EL (cell line): ENCODE measurements at places on chromosomes 4 and X.

GRCh38 chrX:146614663-146615478 is 194.7 kb upstream of the CXorf51B start:
- no peak for DNase-seq

DNA sequence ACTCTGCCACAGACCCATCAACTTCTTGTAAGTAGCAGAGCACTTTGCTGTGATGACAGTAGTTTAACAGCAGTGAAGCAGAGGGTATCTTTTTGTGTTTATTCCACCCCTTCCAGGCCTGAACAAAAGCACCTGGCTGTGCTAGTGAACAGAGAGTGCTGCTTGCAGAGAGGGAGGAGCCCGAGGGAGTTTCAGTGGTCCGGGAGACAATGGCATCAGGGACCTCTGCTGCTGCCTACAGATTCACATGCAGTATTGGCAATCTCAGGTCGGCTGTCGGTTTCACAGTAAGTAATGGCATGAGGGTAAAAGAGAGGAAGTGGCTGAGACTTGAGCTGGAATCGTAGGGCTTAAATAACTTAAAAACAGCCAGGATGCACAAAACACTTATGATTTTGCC is 755.8 kb downstream of the RPA4 start:
- no peak for DNase-seq

DNA sequence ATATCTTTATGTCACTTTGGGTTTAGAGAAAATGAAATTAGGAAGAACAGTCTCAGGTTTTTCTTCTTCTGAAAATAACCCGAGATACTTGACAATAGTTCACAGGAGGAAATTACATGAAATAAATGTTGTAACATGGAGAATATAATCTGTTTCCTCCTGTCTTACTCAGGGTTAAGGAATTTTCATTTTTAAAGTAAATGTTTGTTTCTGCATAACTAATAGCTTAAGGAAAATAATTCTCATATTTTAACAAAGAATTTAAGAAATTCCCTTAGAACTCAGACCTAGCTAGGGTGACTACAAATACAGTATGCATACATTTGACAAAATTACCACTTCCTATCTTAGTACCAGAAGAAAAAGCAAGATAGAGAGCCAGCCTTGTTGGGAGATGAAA is 17.2 kb upstream of the SPRY1 start:
- no peak for DNase-seq

DNA sequence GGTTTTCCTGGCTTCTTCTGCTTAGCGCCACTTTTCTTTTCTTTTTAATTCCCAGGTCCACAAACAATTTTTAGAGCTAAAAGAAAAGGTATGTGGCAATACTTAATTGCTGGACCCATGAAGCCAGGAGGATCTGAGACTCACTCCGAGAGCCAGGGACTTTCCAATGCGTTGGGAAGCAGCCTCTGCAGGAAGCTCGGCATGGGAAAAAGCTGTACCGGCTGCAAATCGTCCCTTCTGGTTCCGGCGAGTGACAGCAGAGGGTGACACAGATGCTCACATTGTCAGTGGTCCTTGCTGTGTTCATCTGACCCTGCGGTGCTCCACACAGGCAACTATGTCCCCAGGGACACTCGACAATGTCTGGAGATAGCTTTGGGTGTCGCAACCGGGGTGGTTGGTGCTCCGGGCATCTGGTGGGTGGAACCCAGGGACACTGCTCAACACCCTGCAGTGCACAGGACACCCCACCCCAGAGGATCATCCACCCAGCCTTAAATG is 164.0 kb downstream of the PRKX start:
- peak; percentile 36 for DNase-seq

GRCh38 chr4:77045490-77045889 is 30.3 kb downstream of the CCNI start:
- no peak for DNase-seq
